ENCODE measurements at places on chromosomes 4 and X.
A peak's percentile ranks its signal among the peaks of the same experiment; 100 is the strongest.

GRCh38 chrX:100600758-100601157, 16.0 kb downstream of the TNMD start:
- DNase-seq, result no peak

DNA sequence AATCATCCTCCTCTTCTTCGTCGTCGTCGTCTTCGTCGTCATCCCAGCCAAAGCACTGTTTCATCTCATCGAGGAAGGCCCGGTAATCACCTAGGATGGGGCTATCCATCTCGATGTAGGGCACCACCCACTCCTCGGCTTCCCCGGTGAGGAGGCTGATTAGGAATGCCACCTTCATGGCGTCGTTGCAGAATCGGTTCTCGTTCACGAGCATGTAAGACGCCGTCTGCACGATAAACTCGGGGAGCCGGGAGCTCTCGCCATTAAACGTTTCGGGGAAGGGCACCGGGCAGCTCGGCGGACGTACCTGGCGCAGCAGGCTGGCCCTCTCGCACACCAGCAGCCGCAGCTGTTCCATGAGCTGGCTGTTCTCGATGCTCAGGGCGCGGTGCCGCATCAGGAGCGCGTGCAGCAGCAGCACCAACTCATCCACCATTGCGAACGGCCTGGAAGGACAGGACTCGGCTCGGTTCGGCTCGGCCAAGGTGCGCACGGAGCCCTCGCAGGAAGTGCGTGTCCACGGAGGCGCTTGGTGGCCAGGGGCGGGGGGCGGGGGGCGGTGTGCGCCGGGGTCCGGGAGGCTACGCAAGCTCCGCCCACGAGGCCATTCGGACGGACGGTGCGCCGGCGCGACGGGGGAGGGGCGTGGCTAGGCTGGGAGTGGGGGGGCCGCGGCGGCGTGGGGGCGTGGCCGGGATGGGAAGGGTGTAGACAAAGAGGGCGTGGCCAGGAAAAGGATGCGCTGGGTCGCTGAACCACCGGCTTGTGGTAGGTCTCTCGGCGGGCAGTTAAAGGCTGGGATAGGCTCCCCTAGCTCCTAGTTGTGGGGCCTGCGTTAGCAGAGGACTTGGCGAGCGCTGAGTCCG, at the start of gene LDOC1:
TSS of gene LDOC1 (minus strand) at position 544 of the 866 bp plus-strand sequence. CDS start at position 436, 108 bp downstream.
- DNase-seq, result peak; percentile 66

DNA sequence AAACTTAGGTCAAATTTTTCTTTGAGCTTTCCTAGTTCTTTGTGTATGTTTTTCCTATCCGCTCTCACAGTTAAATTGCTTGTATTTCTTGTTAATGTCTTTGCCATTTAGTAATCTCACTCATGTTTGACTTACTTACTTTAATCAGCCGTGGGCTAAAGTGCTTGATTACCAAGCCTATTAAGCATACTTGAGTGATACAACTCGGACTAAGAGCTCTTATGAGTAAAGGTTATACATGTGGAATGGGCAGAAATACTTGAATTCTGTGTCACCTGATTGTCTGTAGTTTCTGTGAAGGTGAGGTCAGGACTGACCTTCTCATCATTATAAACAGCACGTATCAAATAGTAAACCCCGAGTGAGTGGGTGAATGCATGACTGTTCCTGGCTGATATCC, 664.5 kb downstream of the PDHA2 start:
- DNase-seq, result no peak

- DNase-seq, result no peak
Measured at GRCh38 chrX:39164212-39164611, 363.0 kb downstream of the MID1IP1 start.

- no peak for DNase-seq
Measured at GRCh38 chrX:136528645-136529315, 3.2 kb upstream of the VGLL1 start.

GRCh38 chrX:110669572-110669971, 126.0 kb downstream of the CHRDL1 start:
- DNase-seq, result no peak

GRCh38 chr4:153151535-153152455, 52.4 kb upstream of the TRIM2 start:
- DNase-seq, result no peak

Data from stimulated activated CD4-positive, alpha-beta T cell treated with anti-CD3 and anti-CD28 coated beads, TNF-alpha, amount 100 ng/mL, for 1 hour (primary cell).